ENCODE measurements at places on chromosomes 12 and 14.

DNA sequence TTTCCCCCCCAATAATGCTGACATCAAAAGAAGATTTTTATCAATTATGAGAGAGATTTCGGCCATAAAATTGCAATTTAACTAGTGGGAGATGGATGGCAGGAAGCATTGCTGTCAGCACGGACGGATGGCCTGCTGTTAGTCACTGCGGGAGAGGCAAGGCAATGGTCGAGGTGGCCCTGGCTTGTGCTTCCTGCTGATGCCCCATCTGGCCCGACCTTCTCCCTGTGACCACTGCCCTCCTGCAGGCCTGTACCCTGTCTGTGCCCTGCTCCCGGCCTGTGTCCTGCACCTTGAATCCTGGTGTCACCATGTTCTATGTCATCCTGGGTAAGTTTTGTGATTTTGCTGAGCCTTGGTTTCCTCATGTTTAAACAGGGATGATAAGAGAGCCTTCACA, 67.6 kb downstream of the ADCK1 start:
- no peak for DNase-seq

DNA sequence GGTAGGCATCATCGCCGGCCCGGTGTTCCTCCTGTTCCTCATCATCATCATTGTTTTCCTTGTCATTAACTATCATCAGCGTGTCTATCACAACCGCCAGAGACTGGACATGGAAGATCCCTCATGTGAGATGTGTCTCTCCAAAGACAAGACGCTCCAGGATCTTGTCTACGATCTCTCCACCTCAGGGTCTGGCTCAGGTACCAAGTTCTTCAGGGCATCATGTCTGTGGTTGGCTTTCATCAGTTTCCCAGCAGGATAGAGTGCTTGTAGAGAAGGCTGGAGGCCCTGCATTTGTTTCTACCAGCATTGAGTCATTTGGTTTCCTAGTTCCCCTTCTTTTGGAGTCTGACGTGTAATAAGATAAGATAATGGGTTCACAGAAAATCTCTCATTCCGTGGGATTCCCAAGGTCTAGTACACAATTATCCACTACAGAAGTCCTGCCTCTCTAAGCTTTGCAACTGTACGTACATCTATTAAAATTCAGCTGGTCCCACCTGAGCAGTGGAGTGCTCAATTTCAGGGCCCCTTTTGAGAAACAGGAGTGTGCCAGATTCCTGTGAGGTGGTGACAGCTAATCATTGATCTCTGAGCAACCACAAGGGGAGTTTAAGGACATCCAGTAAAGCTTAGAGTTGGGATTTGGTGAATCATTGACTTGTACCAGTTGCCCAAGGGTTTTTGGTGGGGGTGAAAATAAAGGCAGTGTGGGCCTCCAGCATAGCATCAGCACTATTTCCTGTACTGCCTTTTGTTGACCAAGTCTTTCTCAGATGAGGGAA, 25.1 kb downstream of the ACVR1B start:
- no peak for DNase-seq

GRCh38 chr14:84468153-84468552, 1061.8 kb upstream of the FLRT2 start:
- no peak for DNase-seq

GRCh38 chr14:76830556-76830955, 4.3 kb downstream of the LRRC74A start:
- no peak for DNase-seq

DNA sequence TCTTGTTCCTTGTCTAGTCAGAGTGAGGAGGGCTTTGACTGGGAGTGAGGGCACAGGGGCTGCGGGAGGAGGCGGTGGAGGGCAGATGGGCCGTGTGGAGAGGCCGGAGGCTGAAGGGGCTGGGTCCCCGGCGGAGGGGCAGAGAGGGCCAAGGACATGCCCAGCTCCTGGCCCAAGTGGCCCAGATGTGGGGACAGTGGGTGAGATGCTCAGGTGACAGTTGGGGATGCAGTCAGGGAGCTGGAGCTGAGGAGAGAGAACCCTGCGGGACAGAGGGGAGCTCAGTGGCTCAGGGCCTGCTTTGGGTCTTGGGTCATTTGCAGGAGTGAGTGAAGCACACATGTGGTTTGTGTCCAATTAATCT, 26.5 kb upstream of the PLD4 start:
- DNase-seq = no peak

DNA sequence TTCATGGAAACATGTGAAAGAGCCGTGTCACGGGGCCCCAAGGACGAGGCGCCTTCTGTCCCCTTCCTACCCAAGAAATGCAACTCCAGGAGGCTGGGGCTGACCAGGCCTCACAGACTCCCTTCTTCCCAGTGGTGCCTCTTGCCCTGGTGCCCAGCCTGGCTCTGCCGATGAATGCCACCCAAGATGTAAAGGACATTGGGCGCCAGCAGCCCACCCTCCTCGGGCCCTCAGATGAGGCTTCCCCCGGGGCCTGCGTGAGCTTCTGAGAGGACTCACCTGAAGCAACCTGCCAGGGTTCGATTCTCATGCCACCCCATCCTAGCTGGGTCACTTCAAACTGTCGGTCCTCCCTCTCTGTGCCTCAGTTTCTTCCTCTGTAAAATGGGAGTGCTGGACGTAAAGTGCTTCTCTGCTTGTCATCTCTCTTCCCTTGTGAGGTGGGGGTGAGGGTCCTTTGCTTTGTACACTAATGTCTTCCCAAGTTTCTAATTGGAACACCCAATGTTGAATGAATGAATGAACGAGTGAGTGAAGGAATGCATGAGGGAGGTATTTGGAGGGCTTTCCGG, 10.8 kb downstream of the FAM222A start:
- DNase-seq = no peak
